Left kidney (tissue), 8 donors: ENCODE measurements at places on chromosomes 1 and 21.

GRCh38 chr1:17097787-17098186, 21.5 kb downstream of the PADI2 start:
- no peak for DNase-seq

DNA sequence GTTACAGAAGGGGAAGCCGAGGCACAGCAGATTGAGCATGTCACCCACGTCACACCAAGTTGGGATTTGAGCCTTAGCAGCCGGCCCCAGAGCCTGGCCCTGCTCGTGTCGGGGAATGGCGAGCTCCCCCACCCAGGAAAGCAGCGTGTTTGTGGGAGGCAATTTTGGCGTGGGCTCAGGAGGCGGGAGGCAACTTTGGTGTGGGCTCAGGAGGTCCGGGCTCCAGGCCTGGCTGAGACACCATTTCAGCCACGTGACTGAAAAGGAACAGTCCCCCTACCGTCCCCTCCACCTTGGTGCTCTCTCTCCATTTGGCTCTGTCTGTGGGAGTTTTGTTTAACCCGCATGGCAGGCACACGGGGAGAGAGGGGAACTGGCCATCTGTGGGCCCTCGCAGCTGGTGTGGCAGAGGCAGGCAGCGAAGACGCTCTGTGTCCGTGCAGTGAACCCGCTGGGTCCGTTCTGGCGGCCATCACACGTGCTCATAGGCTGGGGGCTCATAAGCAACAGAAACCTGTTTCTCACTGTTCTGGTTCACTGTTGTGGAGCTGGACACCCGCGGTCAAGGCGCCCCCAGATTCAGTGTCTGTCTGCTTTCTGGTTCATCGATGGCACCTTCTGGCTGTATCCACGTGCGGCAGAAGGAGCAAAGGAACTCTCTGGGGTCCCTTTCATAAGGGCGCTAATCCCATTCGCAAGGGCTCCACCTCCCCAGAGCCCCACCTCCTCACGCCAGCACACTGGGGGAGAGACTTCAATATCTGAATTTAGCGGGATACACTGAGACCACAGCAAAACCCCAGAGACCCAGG, 110.2 kb downstream of the CRYAA start:
- no peak for DNase-seq

GRCh38 chr1:225882694-225883615, 775 bp upstream of the TMEM63A start:
- no peak for DNase-seq

- DNase-seq: no peak
Measured at GRCh38 chr1:46458190-46458589, 31.4 kb upstream of the DMBX1 start.

DNA sequence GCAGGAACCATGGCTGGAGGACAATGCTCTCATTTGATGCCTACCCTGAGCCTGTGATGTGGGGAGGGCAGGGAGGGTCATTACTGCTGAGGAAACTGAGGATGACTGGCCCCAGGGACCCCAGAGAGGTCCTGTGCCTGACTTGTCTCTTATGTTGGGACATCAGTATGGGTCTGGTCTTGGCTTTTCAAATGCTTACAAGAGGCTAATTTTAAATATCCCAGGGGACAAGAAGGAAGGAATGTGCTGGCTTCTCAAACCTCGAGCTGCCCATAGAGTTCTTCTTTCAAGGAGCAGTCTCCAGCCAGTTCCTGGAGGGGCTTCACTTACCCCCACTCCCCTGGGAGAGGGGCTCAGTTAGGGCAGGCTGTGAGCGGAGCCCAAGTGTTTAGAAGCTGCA, 168.2 kb downstream of the TRABD2B start:
- DNase-seq: no peak

DNA sequence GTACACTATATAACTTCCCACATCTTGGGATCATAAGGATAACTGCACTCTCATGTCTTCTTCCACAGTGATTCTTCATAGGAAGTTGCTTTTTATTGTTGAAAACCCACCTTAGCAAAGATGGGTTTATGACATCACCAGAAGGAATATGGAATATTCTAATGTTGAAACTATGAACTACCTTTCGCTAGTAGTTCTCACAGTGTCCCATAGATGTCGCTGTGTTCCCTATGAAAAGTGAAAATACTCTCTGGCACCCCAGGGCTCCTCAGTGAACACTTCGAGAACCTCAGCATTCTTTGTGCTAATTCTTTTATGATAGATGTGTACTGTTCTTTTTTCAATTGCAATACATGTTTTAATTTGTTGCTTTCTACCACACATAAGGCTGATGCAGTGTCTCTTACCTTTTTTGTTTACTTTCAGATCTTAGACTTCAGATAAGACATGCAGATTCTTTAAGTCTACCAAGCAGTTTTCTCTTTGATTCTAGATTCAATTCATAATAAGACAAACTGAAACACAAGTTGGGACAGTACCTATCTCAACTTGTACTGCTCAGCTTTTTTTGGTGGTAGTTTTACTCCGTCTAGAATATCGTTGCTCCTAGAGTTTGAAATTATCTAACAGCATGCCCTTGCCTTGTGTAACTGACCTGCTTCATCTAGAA, 90.8 kb downstream of the GTF2B start:
- no peak for DNase-seq

DNA sequence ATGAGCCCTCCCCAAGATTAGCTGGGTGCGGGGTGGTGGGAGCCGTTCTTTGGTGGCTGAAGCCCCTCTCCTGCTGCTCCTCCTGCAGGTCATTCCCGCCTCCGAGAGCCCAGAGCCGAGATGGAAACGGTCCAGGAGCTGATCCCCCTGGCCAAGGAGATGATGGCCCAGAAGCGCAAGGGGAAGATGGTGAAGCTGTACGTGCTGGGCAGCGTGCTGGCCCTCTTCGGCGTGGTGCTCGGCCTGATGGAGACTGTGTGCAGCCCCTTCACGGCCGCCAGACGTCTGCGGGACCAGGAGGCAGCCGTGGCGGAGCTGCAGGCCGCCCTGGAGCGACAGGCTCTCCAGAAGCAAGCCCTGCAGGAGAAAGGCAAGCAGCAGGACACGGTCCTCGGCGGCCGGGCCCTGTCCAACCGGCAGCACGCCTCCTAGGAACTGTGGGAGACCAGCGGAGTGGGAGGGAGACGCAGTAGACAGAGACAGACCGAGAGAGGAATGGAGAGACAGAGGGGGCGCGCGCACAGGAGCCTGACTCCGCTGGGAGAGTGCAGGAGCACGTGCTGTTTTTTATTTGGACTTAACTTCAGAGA, 448 bp downstream of the G0S2 start:
- peak; percentile 29 for DNase-seq

DNA sequence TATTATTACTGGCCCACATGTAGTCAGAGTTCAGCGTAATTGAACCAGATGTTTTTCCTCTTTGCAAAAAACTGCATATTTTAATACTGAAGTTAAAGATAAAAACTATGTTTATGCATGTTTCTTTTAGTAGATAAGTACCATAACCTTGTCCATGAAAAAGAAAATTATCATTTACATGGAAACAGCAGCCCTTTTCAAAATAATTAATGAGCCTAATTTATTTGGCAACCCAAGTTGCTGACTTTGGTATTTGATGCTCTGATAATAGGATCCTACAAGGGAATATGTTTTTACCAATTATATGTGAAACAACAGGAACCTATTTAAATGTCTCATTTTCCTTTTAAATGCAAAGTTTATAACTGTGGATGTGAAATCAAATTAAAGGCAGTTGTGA, 281.3 kb upstream of the C1orf105 start:
- no peak for DNase-seq

DNA sequence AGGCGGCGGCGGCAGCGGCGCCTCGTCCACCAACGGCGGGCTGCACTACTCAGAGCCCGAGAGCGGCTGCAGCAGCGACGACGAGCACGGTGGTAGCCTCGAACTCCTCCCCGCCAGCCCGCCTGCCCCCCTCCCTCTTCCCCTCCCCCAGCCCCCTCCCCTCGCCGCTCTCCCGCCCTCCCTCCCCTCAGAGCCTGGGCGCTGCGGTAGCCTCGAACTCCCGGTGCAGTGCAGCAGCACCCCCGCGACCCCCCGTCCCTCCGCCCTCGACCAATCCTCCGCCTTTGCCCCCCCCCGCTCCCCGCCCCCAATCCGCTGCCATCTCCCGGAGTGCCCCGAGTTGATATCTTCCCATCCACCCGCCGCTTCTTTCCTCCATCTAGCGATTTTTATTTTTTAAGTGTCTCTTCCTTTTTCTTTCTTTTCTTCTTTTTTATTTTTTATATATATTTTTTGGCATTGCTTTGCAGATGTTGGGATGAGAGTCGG, 516 bp downstream of the RCOR3 start:
- peak; percentile 62 for DNase-seq

DNA sequence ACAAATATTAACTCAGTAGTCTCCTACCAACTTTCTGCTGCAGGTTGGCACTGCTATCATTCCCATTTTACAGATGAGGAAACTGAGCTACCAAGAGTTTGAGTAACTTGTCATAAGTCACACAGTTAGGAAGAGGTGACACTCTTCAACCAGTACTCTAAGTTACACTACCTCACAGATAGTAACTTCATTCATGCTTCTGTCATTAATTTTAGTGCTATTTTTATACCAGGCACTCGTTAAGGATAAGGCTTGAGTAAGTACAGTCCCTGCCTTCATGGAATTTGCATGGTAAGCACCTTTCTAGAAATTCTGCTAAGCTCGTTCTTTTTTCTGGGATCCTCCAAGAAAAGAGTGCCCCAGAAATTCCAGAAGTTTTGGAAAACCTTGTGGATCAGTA, 78.7 kb downstream of the ZP4 start:
- DNase-seq: no peak
